B cell (primary cell): ENCODE measurements at places on chromosomes 5 and 9.

- H3K4me3 ChIP-seq: no peak overlapping the region
- H3K4me1 ChIP-seq: no peaks in the 10 kb centered on the region
- no peaks in the 10 kb centered on the region for H3K27me3 ChIP-seq
- DNase-seq: no peak
- no peak overlapping the region for H3K27ac ChIP-seq
- H3K36me3 ChIP-seq: no peaks in the 10 kb centered on the region
Observed at GRCh38 chr9:112535301-112535700, 48.7 kb downstream of the KIAA1958 start.

GRCh38 chr9:136857581-136858412, 5.7 kb downstream of the MAMDC4 start:
- H3K36me3 ChIP-seq: peaks cover 22% of the 10 kb centered on the region
- H3K4me1 ChIP-seq: peaks cover 5% of the 10 kb centered on the region
- DNase-seq: peak; percentile 14
- no peaks in the 10 kb centered on the region for H3K27me3 ChIP-seq
- H3K4me3 ChIP-seq: no peak overlapping the region

- no peaks in the 10 kb centered on the region for H3K27me3 ChIP-seq
- no peak for DNase-seq
- no peaks in the 10 kb centered on the region for H3K36me3 ChIP-seq
- no peak overlapping the region for H3K27ac ChIP-seq
- peaks cover 5% of the 10 kb centered on the region for H3K4me1 ChIP-seq
Observed at GRCh38 chr5:157047898-157048297, 11.0 kb downstream of the HAVCR1 start.

- no peak overlapping the region for H3K4me3 ChIP-seq
- H3K36me3 ChIP-seq: peaks cover 3% of the 10 kb centered on the region
- no peak for DNase-seq
Observed at GRCh38 chr9:125366676-125367075, 105.0 kb downstream of the GAPVD1 start.

DNA sequence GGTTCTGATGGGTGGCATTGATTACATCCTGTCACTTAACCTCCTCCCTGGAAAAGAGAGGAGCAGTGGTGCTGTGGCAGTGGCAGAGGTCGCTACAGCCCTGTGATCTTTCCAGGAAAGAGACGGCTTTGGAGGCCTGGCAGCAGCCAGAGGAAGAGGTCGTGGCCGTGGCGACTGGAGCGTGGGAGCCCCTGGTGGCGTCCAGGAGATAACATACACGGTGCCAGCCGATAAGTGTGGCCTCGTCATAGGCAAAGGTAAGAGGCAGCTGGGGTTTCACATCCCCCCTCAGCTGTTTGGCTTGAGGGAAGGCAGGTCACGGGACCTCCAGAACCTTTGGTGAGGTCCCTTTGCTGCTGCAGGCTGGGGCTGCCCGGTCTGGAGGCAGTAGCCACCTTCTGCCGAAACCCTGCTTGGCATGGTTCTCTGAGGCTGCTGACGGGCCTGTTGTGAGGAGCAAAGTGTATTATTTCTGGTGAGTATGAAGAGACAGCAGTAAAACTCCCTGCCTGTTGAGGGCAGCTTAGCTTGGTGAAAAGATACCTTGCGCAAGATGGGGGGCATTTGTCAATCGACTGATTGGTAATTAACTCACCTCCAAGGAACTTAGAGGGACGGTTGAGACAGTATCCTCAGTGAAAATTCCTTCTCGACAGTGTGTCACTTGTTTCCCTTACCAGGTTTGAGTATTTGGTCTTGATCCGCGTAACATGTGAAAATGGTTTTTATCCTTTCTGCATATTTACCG, 38.0 kb upstream of the PRDM12 start:
- H3K27ac ChIP-seq: no peak overlapping the region
- no peak overlapping the region for H3K4me3 ChIP-seq
- H3K27me3 ChIP-seq: no peaks in the 10 kb centered on the region
- no peaks in the 10 kb centered on the region for H3K4me1 ChIP-seq
- DNase-seq: no peak
- H3K36me3 ChIP-seq: peaks cover 2% of the 10 kb centered on the region

- H3K36me3 ChIP-seq: no peaks in the 10 kb centered on the region
- no peak for DNase-seq
- no peak overlapping the region for H3K4me3 ChIP-seq
- no peak overlapping the region for H3K27ac ChIP-seq
- H3K4me1 ChIP-seq: no peaks in the 10 kb centered on the region
Observed at GRCh38 chr5:137040024-137040423, 459.1 kb downstream of the SPOCK1 start.

- no peak for DNase-seq
- H3K36me3 ChIP-seq: no peaks in the 10 kb centered on the region
- H3K27me3 ChIP-seq: no peaks in the 10 kb centered on the region
- no peak overlapping the region for H3K27ac ChIP-seq
Observed at GRCh38 chr5:84239494-84239893, 145.2 kb downstream of the EDIL3 start.

DNA sequence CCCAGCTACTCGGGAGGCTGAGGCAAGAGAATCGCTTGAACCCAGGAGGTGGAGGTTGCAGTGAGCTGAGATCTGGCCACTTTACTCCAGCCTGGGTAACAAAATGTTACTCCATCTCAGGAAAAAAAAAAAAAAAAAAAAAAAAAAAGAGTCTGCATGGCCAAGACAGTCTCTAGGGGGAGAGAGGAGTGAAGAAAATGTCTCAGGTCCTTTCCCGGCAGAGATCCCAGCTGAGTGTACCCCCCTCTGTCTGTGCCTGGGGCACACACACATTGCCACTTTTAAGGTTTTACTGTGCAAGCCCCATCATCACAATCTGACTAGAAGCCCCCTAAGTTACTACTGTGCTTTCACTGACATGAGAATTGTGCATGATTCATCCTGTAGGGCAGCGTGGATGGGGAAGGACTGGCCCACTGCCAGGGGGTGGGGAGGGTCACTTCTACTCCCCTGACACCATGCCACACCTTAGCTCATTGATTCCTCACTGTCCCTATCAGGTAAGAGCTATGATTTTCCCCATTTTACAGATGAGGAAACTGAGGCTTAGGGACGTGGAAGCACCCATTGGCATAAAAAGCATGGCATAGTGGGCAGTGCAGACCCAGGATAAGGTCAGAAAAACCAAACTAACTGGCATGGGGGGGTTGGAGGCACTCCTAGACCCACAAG, 102.3 kb upstream of the LARP1 start:
- DNase-seq: no peak
- H3K4me3 ChIP-seq: no peak overlapping the region
- H3K36me3 ChIP-seq: no peaks in the 10 kb centered on the region
- H3K27ac ChIP-seq: no peak overlapping the region
- H3K4me1 ChIP-seq: peaks cover 17% of the 10 kb centered on the region
- peaks cover under 1% of the 10 kb centered on the region for H3K27me3 ChIP-seq

GRCh38 chr9:18159254-18159653, 314.7 kb upstream of the ADAMTSL1 start:
- no peak overlapping the region for H3K4me3 ChIP-seq
- no peaks in the 10 kb centered on the region for H3K4me1 ChIP-seq
- no peaks in the 10 kb centered on the region for H3K27me3 ChIP-seq
- no peak overlapping the region for H3K27ac ChIP-seq
- no peaks in the 10 kb centered on the region for H3K36me3 ChIP-seq
- DNase-seq: no peak

GRCh38 chr5:170334626-170335025, 37.0 kb upstream of the LCP2 start:
- no peak for DNase-seq
- H3K4me3 ChIP-seq: no peak overlapping the region
- no peaks in the 10 kb centered on the region for H3K27me3 ChIP-seq

GRCh38 chr5:59666440-59667068, 227.0 kb downstream of the PDE4D start:
- H3K4me3 ChIP-seq: no peak overlapping the region
- H3K27ac ChIP-seq: no peak overlapping the region
- peak; percentile 16 for DNase-seq
- no peaks in the 10 kb centered on the region for H3K27me3 ChIP-seq
- peaks cover 9% of the 10 kb centered on the region for H3K4me1 ChIP-seq
- no peaks in the 10 kb centered on the region for H3K36me3 ChIP-seq

- H3K27me3 ChIP-seq: no peaks in the 10 kb centered on the region
- no peak overlapping the region for H3K4me3 ChIP-seq
- no peak for DNase-seq
- no peaks in the 10 kb centered on the region for H3K4me1 ChIP-seq
- H3K36me3 ChIP-seq: no peaks in the 10 kb centered on the region
Observed at GRCh38 chr9:32395510-32396216, 11.2 kb downstream of the ACO1 start.

GRCh38 chr5:58043032-58043945, 416.6 kb downstream of the PLK2 start:
- no peak for DNase-seq
- no peak overlapping the region for H3K4me3 ChIP-seq
- no peak overlapping the region for H3K27ac ChIP-seq
- no peaks in the 10 kb centered on the region for H3K27me3 ChIP-seq
